ENCODE measurements at places on chromosomes 7 and 10.

- no peaks in the 10 kb centered on the region for H3K4me1 ChIP-seq
- H3K27ac ChIP-seq: no peak overlapping the region
- H3K4me3 ChIP-seq: no peak overlapping the region
- no peak for DNase-seq
- no peaks in the 10 kb centered on the region for H3K36me3 ChIP-seq
Observed at GRCh38 chr10:79397575-79398303, 47.7 kb downstream of the ZCCHC24 start.

DNA sequence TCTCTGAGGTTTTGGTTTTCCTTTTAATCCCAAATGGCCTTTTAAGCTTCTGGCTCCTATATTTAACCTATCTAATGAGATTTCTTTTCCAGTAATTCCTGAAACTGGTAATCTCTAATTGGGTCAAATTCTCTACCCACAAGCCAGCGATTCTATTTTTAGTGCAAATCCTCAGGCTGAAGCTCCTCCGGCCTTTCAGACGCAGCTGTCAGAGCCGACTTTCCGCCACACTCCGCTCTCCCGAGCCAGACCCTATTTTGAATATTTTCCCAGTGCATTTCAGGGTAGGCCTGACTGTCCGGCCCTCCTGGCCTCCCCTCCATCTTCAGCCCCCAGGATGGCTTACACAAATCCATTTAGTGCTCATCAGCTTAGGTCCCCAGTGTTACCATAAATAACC lies 9.7 kb upstream of the ADCY1 start:
- no peak overlapping the region for H3K27ac ChIP-seq
- no peak overlapping the region for H3K4me3 ChIP-seq
- no peak for DNase-seq
- no peaks in the 10 kb centered on the region for H3K4me1 ChIP-seq
- no peaks in the 10 kb centered on the region for H3K36me3 ChIP-seq

DNA sequence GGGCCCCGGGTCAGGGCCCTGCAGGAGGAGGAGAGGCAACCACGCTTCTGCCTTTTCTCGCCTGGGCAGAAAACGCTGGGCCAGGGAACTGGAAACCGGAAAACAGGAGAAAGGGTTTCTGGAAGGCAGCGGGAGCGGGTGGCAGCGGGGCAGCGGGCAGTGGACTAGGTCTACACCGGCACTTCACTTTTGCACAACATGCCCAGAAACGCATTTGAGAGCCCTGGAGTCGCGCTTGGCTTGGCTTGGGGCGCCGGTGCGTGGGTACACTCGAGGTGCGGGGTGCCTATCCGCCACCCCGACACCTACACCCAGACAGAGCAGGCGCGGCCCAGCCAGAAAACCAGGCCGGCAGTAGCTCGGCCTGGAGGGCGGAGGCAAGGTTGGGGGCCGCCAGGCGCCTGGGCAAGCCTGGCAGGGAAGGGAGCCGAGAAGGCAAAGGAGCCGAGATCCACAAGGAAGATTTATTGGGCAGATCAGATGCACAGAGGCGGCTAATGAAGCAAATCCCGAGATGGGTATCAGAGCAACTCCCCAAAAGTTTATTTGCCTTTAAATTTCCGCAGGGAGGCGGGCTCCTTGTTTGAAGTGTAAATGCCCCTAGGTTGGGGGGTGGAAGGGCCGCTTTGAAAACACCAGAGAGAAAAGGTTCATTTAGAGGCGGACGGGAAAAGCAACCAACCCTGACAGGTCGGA lies 3.2 kb upstream of the PAX2 start:
- H3K36me3 ChIP-seq: peaks cover 5% of the 10 kb centered on the region
- DNase-seq: no peak
- peaks cover 90% of the 10 kb centered on the region for H3K27me3 ChIP-seq
- peaks cover 17% of the 10 kb centered on the region for H3K4me1 ChIP-seq

DNA sequence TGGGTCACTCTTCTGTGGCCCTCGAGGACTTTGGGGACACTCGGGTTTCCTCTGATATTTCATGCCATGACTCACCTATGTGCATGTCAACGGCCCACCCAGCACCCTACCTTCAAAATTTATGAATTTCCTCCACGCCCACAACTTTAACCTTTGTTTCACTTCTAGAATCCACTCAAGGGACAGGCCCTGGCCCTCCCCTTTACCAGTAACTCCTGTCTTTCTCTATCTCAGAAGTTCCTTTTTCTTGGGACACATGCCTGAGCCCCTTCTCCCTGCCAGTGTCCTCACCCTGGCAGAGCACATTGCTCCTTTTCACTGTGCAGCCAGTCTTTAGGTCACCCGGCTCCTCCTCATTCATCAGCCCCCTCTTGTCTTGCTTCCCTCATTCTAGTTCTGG lies 282.5 kb upstream of the KLF6 start:
- DNase-seq: peak; percentile 48
- H3K27ac ChIP-seq: no peak overlapping the region
- H3K4me1 ChIP-seq: peaks cover 6% of the 10 kb centered on the region

DNA sequence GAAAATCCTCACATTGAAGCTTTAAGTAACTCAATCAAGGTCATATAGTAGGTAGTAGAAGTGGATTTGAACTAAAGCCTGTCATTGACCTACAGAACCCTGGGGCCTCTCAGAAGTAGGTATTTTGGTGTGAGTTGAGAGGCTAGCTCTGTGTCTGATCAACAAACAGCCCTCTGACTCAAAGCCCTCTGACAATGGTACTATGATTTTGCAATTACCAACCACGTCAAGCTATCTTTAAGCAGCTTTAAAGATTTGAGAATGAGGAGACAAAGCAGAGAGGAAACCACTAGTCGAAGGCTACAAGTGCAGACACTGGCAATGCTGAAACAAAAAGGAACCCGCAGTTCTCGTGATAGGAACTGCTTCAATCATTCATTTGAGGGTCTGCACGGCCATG lies 19.0 kb upstream of the PDE1C start:
- H3K27ac ChIP-seq: no peak overlapping the region
- H3K27me3 ChIP-seq: no peaks in the 10 kb centered on the region
- no peaks in the 10 kb centered on the region for H3K36me3 ChIP-seq
- no peaks in the 10 kb centered on the region for H3K4me1 ChIP-seq
- H3K4me3 ChIP-seq: no peak overlapping the region
- DNase-seq: no peak

DNA sequence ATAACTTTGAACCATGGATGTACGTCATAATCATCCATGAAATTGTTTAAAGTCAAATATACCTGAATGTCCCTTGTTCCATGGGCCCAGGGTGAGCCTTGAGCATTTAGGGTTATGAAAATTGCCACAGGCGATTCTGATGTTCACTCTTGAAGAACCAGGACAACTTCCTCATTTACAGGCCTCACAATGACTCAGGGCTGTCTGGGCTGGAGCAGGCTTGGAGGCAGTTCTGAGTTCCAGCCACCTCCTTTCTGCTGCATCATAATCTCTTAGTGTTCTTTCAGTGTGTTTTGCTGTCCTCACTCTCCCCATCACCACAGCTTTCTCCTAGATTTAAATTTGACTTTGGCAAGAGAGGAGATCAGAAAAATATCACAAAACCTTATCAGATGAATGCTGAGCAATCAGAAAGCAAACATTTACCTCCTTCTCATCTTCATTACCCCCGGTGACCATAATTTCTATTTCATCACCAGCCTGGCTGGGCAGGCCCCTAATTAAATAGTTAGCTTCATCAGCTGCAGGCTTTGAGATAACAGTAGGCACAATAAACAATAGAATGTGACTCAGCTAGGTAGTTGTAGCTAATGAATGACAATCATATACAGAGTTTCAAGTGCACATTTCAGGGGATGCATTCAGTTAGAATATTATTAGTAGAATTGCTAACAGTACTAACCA lies 571.0 kb downstream of the SH2D4B start:
- no peaks in the 10 kb centered on the region for H3K36me3 ChIP-seq
- H3K27ac ChIP-seq: no peak overlapping the region
- no peak for DNase-seq

- H3K27me3 ChIP-seq: peaks cover 23% of the 10 kb centered on the region
- no peak overlapping the region for H3K27ac ChIP-seq
- H3K4me3 ChIP-seq: no peak overlapping the region
- H3K36me3 ChIP-seq: no peaks in the 10 kb centered on the region
- H3K4me1 ChIP-seq: no peaks in the 10 kb centered on the region
- no peak for DNase-seq
Observed at GRCh38 chr7:116999311-116999710, 46.0 kb downstream of the ST7 start.

DNA sequence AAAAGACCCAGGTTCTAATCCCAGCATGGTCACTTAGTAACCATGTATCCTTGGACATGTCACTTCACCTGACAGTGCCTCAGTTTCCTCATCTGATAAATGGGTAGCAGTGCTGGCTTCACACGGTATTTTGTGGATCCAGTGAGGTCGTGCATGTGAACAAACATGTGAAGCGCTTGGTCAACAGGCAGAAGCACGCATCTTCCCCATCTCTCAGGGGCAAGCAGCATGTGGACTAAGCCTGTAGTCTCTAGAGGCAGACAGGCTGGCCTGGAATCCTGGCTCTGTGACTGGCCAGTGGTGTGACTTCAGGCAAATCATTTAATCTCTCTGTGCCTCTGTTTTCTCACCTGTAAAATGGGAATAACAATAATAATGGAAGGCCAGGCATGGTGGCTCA lies 115.8 kb downstream of the C10orf105 start:
- H3K27me3 ChIP-seq: no peaks in the 10 kb centered on the region
- H3K27ac ChIP-seq: no peak overlapping the region
- H3K4me1 ChIP-seq: peaks cover 2% of the 10 kb centered on the region
- no peak for DNase-seq
- no peaks in the 10 kb centered on the region for H3K36me3 ChIP-seq
- H3K4me3 ChIP-seq: no peak overlapping the region

GRCh38 chr10:1375346-1376170 lies 319.4 kb downstream of the WDR37 start:
- no peaks in the 10 kb centered on the region for H3K4me1 ChIP-seq
- no peak overlapping the region for H3K4me3 ChIP-seq
- H3K36me3 ChIP-seq: no peaks in the 10 kb centered on the region
- peaks cover 11% of the 10 kb centered on the region for H3K27me3 ChIP-seq
- no peak for DNase-seq

- DNase-seq: no peak
- H3K36me3 ChIP-seq: peaks cover 1% of the 10 kb centered on the region
- no peaks in the 10 kb centered on the region for H3K27me3 ChIP-seq
- peaks cover 16% of the 10 kb centered on the region for H3K4me1 ChIP-seq
Observed at GRCh38 chr10:60205741-60206140, 183.9 kb downstream of the ANK3 start.

DNA sequence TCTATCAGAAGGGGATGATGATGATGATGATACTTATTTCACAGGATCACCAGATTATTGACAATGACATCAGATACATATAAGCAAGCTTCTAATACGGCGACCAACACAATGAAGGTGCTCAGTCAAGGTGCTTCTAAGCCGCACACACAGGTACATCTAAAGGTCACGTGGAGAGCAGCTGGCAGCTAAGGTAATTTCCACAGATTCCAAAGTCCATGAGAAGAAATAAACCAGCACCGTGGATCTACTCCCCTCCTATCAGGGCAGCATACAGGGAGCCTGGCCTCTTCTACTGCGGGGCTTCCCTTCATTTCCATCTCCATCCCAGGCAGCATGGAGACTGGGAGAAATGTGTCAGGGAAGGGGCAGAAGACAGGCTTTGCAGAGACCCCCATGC lies 37.5 kb downstream of the DENND11 start:
- H3K27ac ChIP-seq: no peak overlapping the region
- no peak for DNase-seq
- no peak overlapping the region for H3K4me3 ChIP-seq
- H3K4me1 ChIP-seq: peaks cover 11% of the 10 kb centered on the region
- no peaks in the 10 kb centered on the region for H3K27me3 ChIP-seq
